ENCODE measurements at places on chromosomes 3 and 15.

- peak; percentile 20 for DNase-seq
These were observed 15.7 kb downstream of the KCNMB2 start for GRCh38 chr3:178551916-178552321.

DNA sequence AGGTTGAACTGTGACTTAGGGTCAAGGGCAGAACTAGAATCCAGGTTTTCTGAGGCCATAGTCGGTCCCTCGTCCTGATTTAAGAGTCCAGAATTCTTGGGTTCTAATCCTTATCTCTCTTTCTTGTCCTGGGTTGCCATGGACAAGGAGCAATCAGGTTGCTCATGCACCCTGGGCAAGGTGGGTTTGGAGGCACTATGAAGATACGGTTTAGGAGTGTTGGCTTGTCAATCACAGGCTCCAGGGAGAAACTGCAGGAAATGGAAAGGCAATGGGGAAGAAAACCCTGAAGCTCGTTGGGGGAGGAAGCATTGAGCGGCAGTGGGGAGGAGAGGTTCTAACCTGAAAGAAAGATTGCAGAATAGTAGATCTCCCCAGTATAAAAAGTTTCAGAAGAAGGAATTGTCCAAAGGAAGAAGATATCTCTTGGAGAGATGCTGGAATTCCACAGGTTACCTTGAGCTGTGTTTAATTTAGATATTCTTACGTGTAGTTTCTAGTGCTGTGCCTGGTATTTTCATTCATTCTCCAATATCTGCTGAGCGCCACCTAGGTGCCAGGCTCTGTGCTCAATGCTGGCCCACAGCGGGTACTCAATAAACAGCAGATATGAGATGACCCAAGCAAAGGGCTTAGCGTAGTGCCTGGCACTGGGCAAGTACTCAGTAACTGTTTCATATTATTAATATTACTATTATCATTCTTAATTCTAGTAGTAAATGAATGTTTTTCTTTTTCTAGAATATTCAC, 2.0 kb downstream of the ACAN start:
- DNase-seq = no peak

DNA sequence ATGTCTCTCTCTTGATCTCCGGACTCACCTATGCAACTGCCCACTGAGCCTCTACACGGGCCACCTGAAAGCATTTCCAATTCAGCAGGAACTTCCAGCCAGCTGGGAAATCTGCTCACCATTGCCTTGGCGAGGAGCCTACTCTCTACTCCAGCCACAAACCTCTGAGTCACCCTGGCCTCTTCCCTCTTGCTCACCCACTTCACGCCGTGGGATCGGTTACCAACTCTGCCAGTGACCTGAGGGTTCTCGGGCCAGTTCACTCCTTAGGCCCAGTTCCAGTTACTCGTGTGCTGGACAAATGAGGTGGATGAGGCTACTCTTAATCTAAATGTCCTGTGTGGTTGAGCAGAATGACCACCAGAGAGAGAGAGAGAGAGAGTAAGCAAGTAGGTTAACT, 70.1 kb downstream of the CEMIP start:
- peak; percentile 48 for DNase-seq

- DNase-seq = no peak
These were observed 41.3 kb upstream of the ROBO1 start for GRCh38 chr3:79809106-79809505.

DNA sequence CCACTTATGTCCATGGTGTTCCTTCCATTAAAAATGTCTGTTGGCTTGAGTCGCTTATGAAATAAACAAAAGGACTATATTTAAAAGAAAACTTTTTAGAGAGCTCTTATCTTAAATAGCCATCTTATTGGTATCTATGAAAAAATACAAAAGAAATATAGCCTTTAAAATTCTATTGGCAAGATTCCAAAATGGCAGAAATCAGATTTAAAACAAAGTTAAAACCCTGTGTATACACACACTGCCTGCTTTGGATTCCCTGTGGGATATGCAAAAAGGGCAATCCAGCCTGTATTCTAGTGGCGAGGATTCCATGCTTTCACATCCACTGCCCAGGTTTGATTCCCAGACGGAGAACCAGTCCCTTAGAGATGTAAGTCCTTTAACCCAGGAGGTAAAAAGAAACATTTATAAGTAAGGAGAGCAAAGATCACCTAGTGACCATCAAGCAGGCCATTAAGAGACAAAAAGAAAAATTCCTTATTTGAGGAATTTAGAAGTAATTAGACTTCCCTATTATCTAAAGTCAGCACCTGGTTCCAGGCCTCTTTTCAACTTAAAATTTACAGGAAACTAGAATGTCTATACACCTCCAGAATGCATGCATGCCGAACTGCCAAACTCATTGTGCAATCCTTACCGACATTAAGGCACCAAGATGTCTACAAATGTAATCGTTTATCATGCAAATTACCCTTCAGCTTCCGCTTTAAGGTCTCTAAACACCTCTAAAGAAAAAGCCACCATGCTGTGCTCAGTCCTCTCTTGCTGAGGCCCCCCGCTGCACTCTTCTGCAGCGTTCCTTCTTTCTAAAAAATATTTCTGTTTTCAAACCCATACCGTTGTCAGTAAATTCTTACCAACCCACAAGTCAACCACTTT, 69.6 kb upstream of the STRIT1 start:
- DNase-seq = no peak

DNA sequence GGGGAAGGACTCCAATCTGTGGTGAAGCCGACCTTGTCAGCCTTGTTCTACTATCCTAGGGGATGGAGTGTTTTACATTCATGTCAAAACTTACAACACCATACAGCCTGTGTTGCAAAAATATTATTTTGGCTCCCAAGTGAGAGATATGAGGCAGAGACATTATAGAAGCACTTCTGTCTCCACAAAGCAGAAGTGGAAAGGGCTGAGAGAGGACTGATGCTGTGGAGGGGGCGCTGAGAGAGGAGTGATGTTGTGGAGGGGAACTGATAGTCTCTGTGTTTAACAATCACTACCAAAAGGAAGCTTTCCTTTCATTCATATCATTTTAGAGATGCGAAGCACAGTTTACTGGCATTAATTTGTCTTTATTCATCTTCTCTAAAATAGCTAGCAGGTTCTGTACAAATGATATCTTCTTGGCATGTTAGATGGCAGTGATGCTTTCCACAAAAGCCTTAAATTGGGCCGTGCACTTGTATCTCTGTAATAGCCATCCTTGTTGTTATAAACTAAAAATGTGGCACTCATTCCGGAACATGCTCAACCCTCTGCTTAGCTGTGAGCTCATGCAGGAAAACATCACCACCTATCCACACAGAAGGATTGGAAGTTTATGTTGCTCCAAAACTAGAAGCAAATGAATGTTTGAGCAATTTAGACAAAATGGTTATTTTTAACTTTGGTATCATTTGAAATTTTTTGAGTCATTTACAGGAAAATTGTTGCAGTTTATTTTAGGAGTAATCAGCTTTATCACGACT, 134.6 kb upstream of the TP63 start:
- DNase-seq = no peak

GRCh38 chr3:152842413-152842812, 7.5 kb downstream of the P2RY1 start:
- DNase-seq = no peak

GRCh38 chr3:37988931-37989525, 1.6 kb upstream of the VILL start:
- no peak for DNase-seq

GRCh38 chr3:132643366-132643765, 16.2 kb downstream of the ACAD11 start:
- no peak for DNase-seq

DNA sequence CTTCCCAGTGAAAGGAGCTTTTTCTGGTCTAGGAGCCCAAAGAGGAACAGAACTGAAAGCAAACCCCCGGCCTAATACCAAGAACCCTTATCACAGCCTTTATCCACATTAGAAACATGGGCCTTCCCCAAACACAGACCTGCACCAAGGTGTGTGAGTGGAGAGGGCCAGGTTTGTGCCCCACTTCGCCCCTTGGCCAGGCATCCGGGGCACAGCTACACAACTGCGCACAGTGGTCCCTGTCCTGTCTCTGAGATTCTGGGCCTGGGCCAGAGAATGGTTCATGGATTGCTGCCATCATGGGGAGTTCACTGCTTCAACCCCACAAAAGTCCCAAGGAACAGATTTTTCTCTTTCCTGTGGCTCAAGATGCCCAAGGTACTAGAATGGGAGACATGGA, 125.5 kb upstream of the ABHD17C start:
- no peak for DNase-seq

DNA sequence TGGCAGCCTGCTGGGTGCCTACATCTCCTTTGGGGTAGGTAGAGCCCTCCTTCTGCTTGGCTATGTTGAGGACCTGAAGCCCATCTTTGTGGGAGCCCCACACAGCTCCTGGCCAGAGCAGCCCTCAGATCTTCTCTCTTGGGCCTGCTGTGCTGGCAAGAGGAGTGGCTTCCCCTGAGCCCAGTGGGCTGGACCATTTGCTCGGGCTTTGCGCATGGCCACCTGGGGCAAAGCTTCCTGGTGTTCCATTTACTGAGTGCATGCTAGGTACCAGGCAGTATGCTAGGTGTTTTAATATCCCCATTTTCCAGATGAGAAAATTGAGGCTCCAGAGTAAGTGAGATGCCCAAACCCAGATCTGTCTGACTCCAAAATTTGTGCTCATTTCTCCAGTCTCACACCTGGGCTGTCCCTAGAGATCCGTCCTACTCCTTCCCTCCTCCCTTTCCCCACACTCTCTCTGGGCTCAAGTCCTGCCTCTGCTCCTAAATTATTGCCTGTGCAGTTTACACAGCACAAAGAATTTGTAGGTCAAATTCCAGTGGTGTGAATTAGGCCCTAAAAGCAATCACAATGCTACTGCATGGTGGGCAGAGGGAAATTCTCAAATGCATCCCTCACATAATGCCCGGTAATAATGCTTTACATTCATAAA, 39.7 kb downstream of the SLC28A1 start:
- no peak for DNase-seq

DNA sequence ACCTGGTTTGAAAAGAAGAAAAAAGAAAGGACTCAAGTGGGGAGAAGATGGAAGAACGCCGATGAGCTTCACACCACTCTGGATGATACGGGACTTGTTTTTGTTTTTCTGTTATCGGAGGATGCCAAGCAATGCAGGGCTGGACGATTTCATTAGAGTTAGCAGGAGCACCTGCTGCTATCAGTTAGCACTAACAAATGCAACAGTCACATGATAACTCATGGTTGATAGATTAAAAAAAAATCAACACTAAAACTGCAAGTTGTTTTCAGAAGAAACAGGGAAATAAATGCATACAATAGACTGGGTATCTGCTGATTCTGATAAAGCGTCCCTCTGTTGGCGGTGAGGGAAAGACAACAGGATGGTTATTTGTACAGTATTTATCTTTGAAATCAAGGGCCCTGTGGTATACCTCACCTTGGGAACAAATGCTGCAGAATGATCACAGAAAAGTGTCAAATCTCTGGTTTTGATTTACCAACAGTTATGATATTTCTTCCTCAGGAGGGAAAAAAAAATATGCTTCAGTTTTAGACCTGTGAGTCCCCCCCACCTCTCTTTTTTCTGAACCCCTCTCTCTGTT, 575.1 kb downstream of the FOXP1 start:
- no peak for DNase-seq

- DNase-seq = no peak
These were observed 100.3 kb downstream of the MYLK start for GRCh38 chr3:123783811-123784210.

DNA sequence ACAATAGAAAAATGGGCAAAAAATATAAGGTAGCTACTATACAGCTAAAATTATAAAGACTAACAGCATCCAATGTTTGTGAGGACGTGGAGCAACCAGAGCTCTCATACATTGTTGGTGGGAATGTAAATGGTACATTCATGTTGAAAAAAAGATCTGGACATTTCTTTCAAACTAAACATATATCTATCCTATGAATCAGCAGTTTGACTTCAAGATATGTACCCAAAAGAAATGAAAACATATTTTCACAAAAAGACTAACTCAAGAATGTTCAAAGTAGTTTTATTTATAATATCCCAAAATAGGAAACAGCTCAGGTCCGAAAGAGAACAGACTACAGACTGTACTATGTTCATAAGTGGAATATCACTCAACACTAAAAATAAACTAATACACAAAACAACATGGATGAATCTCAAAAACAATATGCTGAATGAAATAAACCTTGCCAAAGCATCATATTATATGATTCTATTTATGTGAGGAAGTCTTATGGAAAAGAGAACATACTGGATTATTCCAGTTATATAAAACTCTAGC, 8.8 kb upstream of the TTBK2 start:
- no peak for DNase-seq

- peak; percentile 47 for DNase-seq
These were observed 785 bp upstream of the MYRIP start for GRCh38 chr3:39808467-39809180.

DNA sequence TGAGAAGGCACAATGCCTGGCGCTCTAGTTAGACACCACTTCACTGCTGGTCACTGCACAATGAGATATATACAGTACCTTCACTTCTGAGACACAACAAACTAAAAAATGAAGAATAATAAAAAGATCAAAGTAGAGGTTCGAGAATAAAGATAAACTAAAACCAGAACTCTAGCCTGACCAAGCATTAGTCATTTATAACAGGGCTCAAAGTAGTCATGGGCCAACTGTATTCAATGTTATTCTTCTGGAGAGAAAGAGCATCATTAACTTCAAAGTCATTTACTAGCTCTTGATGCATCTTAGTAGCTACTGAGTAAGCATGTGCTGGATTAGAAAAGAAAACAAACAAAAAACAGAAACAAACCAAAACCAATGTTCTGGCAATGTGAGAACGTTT, 145.2 kb downstream of the SSR3 start:
- no peak for DNase-seq

DNA sequence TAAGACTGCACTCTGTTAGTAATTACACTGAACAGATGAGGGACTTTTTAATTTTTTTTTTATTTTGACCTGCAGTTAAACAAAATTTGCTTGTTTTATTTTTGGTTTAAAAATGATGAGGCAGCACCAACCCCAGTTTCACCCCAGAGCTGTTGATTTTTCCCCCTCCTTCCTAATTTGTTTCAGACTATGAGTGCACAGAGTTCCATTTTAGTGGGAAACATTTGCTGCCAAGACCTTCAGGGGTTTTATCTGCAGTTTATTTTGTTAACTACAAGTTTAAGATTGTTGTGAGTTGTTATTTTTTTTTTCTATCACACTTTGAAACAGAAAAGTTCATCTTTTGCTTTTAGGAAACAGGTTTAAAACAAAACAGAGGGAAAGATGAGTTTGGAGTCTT, 455.9 kb upstream of the NR2F2 start:
- DNase-seq = no peak

- DNase-seq = peak; percentile 71
These were observed 1.4 kb downstream of the ACVR2B start for GRCh38 chr3:38454884-38455638.

DNA sequence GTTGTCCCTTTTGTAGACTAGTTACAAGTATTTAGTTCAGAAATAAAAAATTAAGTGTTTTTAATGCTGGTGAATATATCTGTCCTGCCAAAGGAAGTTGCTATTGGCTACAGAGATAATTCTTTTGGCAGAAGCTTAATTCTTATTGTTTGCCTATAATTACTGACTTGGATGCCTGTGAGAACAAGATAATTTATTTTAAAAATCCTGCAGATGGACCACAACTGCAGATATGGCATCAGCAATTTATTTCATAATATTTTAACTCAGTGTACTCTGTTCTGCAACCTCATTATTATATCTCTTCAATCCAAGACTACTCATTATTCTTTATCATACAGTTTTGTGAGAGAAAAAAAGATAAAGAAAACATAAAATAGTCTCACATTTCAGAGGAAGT, 789.8 kb downstream of the NAALADL2 start:
- DNase-seq = no peak

All from left cardiac atrium (tissue), 4 donors.